Testis (tissue), 5 donors: ENCODE measurements at places on chromosomes 2 and 18.
A peak's percentile ranks its signal among the peaks of the same experiment; 100 is the strongest.

- no peak for DNase-seq
These were observed 43.4 kb downstream of the PLCL1 start for GRCh38 chr2:197847651-197848401.

- no peak for DNase-seq
These were observed 2.7 kb downstream of the IKZF2 start for GRCh38 chr2:213148572-213149261.

DNA sequence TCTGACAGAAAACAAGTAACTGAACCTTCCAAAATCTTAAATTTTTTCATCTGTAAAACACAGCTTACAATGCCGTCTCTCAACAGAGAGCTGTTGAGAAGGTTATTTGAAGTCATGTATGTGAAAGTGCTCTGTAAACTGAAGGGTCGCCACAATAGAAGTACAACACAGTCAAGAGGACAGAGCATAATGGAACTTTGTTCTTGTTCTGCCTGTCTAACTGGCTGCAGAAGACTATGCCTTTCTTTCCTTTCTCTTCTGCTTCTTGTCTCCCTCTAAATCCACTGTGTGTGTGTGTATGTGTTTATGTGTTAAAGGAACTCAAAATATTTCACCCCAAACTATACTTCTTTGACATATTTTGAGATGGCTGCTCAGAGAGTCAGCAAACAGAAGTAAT lies 365.8 kb upstream of the RND3 start:
- no peak for DNase-seq

- DNase-seq: peak; percentile 23
These were observed 599.9 kb downstream of the TMEM182 start for GRCh38 chr2:103361712-103362111.

DNA sequence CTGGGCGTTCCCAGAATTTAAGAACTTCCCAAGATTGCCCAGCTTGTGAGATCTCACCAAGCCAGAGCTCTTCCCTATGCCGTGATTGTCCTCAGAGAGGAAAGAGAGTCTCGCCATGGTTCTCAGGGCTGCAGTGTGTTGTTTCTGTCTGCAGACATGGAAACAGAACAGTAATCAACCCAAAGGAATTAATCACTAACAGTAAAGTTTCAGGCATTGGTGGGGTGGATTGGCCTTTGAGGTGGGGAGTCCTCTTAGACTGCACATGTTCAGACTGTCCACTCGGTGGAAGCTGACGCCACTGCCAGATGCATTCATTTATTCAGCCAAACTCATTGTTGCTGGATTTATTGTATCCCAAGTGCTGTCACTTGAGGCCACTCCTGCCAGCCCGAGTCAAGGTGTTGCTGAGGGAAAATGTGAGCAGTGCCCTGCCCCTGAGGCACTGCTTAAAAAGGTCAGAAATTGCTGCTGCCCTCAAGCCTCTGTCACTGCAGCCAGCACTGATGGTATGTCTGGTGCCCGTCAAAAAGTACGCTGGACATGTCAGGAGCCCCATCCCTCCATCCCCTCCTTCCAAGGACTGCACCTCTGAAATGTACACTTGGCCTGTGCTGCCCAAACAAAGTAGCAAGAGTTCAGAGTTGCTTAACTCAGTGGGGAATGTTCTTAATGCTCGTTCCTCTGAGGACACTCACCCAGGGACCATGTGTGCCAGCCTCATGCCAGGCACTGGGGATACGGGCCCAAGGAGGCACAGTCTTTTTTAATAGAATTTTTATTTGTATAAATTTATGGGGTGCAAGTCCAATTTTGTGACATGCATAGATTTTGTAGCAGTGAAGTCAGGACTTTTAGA lies 201.0 kb downstream of the GLI2 start:
- no peak for DNase-seq

- DNase-seq: no peak
These were observed at the start of gene LYG2 for GRCh38 chr2:99255491-99256318. Gene LYG2, minus strand, starts transcription at chr2:99255666. Its CDS starts 1,406 bp downstream, at chr2:99254260.
